ENCODE measurements at places on chromosomes 5 and 9. TPM values are rescaled to one million over a fixed set of nuclear protein-coding genes. Genes with fewer than 3 reads are reported as not detected.
A peak's percentile ranks its signal among the peaks of the same experiment; 100 is the strongest.

Gene CCNI2
- not detected for total RNA-seq

DNA sequence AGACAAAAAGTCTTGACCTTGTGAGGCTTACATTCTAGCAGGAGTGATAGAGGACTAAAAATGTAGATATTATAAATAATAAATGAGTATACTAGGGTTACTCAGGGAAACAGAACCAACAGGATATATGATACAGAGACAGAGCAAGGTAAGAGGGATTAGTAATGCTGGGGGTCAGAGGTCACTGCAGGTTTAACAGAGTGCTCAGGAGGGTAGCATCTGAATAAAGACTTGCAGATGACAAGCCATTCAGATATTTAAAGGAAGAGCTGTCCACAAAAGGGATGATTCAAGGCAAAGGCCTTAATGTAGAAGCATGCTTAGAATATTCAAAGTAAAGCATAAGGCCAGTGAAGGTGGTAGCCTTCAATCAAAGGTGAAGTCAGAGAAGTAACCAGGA is 65.6 kb upstream of the SEMA6A start:
- H3K27ac ChIP-seq: no peak overlapping the region
- H3K4me1 ChIP-seq: no peaks in the 10 kb centered on the region
- no peaks in the 10 kb centered on the region for H3K36me3 ChIP-seq

GRCh38 chr9:126423142-126423915 is 96.7 kb downstream of the MVB12B start:
- no peak overlapping the region for H3K27ac ChIP-seq
- DNase-seq: peak; percentile 31
- peaks cover 7% of the 10 kb centered on the region for H3K36me3 ChIP-seq
- H3K4me3 ChIP-seq: no peak overlapping the region
- no peaks in the 10 kb centered on the region for H3K27me3 ChIP-seq
- no peaks in the 10 kb centered on the region for H3K4me1 ChIP-seq

- no peaks in the 10 kb centered on the region for H3K36me3 ChIP-seq
- H3K4me3 ChIP-seq: no peak overlapping the region
- no peak overlapping the region for H3K27ac ChIP-seq
- H3K4me1 ChIP-seq: no peaks in the 10 kb centered on the region
- no peak for DNase-seq
These were observed 101.9 kb upstream of the EFNA5 start for GRCh38 chr5:107772418-107773310.
